ENCODE measurements at places on chromosomes 5 and 9.

- ATAC-seq: peak; percentile 86
Measured at GRCh38 chr5:142800776-142801494, 30.8 kb downstream of the ARHGAP26 start.

DNA sequence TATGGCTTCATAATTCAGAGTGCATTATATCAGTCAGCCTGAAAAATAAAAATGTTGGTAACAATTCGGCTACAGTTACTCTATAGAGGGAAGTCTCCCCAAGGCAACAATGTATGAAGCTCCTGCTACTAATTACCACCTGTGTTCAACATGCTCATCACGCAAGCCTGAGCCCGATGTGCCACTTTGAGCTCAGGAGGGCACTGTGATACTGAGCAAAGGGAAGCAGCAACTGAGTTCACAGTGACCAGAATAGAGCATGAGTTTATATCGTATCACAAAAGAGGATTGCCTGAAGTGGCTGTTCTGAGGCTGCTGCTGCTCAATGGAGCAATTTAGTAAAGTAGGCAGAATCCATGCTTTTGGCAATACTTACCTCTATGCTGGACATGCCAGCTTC, 202.0 kb upstream of the HAPLN1 start:
- no peak for ATAC-seq

DNA sequence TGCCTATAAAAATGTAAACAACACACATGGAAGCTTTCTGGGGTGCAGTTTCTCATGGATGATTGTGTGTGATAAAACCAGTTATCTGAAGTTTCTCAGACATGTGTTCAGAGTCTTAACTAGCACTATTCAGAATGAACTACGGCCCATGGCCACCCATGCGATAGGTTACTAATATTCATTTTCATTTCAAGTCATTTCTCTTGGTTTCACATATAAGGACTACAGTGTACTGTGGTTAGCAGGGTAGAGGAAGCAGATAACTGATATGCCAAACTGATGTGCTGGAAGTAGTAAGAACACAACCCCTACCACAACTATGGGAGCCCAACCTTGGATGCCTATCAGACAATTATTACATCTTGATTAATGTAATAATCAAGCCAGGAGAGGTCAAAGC, 372.1 kb downstream of the DTWD2 start:
- ATAC-seq: no peak

DNA sequence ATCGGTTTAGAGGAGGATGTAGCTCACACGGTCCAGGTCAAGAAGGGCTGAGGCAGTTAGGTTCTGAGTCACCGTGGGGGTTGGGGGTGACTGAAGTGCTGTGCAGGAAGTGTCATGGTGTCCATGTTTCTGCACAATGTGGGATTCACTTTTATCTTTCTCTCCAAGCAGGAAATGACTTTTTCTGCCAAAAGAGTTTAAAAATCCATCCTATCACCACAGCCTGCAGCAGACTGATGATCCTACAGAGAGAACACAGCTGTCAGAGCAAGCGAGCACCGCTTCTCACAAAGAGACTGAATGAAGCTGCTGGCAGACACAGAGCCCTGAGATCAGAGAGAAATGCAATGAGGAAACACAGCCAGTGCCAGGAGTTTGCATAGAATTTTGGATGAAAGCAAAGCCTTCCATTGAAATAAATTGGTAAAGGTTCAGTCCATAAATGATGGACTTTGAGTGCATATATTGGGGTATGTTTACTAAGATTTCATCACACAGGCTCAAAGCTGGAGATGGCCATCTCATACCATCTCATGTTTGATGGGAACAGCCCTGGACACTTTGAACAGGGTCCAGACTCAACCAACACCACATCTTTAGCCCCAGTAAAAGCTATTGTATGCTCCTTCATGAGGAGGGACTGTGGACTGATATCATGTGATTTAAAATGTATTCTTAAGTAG, 213.9 kb upstream of the FBXL7 start:
- ATAC-seq: no peak

GRCh38 chr9:36720043-36720442, 147.3 kb downstream of the MELK start:
- no peak for ATAC-seq

DNA sequence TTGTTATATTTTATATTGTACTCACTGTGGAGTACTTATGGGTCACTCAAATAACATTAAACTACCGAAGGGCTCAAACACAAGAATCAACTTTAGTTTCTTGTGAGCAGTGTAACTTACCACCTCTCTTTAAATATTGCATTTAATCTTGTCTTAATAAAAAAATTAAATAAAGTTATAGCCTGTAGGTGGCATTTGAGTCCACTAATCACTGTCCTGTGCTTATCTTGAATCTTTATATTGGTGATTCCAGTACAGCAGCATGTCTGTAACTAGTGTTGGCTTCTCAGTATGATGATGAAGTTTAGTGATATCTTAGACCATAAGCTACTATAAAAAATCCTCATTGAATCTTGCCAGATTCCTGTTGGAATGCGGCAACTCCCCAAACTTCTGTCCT, 313.8 kb downstream of the FAM170A start:
- ATAC-seq: no peak

- no peak for ATAC-seq
Measured at GRCh38 chr5:128290152-128290858, 206.7 kb downstream of the SLC12A2 start.

DNA sequence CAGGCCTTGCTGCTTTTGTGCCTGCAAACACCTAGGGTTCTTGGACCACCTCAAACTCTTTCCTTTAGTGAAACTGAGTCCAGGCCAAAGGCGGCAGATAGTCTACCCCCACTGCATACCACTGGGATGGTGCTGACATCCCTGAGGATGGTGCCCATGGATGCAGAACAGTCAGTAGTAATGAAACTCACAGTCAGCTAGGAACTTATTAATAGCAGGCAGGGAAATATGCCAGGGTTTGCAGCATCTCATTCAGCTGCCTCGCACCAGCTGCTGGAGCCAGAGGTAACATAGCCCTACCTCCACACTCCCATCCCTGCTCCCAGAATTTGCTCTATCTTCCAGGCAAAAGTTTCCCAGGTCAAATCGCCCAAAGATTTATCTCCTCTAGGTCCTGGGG, 189.1 kb downstream of the SREK1 start:
- no peak for ATAC-seq

- ATAC-seq: no peak
Measured at GRCh38 chr5:18789218-18789998, 1155.1 kb downstream of the TAF11L14 start.

GRCh38 chr9:1048811-1049210, 1.3 kb upstream of the DMRT2 start:
- ATAC-seq: no peak

- peak; percentile 29 for ATAC-seq
Measured at GRCh38 chr9:120877276-120878034, 467 bp upstream of the PHF19 start.

DNA sequence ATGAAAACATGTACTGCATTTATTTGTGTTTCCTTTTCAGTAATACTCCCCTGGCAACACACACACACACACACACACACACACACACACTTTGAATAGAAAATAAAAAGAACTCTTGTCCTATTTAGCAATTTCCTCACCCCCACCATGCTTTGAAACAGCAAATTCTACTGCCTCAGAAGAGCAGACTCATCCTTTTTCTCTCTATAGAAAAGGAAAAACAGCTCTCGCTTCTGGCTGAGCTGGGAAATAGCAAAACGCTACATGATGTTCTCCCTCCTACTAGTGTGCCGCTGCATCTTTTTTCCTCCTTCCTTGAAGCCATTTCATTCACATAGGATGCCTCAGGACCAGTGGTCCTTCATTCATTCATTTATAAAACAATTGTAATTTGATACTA, 453.6 kb downstream of the CSNK1G3 start:
- no peak for ATAC-seq
